ENCODE measurements at places on chromosomes 1 and 21.

DNA sequence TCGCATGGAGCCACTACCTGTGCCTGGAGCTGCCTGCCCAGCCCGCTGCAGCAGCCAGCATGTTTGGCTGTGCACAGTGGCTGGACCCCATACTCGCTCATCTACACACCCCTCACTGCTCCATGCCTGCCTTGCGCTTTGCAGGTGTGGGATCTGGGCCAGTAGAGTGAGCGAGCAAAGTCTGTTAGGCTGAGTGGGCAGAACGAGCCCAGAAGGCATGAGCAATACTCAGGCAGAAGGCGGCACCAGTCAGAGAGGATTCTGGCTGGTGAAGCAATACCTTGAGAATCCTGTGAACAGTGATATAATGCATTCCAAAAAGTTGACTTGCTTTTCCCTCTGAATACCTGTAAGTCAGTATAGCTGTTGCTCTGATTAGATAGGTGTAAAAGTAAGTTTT is 816.4 kb downstream of the KCNT2 start:
- no peak for DNase-seq

DNA sequence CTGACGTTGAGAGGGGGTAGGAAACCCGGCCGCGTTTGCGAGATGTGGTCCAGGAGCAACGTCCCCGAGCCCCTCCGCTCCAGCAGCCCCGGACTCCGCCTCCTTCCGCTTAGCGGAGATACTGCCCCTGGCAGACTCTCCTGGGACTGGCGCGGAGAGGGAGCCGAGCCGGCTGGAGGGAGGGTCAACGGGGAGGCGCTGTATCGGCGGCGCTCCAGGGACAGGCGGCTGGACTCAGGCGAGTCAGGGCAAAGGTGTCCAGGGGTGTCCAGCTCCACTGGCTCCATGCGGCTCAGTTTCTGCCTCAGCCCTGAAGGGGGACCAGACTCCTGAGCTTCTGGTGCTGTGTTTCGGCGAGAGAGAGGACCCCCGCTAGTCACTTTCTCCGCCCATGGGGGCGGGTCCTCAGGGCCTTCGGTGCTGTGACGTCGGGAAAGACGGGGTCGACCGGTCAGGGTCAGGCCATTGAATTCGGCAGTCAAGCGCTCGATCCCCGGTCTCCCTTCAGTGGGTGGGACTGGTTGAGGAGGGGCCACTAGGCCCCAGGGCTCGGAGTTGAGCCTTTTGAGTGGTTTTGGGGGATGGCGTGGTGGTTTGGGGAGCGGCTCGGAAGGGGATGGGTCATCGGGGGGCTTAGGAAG is 2.8 kb upstream of the LIX1L start:
- DNase-seq = no peak

DNA sequence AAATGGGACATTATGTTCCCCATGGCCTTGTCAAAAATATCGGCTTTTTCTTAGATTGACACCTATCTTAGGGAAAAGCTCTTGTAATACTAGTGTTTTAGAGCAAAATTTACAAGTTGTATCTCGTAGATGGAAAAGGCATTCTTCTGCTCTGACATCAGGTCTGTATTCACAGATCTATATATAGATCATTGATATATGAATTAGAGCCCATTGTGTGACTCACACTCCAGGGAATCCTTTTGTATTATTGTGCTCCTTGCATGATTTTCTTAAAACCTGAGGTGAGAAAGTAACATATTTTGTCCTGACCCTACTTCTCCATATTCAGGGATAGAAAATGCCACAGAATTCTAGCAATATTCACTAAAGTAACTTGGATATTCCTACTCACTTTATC is 1160.8 kb upstream of the B3GALT2 start:
- DNase-seq = no peak

DNA sequence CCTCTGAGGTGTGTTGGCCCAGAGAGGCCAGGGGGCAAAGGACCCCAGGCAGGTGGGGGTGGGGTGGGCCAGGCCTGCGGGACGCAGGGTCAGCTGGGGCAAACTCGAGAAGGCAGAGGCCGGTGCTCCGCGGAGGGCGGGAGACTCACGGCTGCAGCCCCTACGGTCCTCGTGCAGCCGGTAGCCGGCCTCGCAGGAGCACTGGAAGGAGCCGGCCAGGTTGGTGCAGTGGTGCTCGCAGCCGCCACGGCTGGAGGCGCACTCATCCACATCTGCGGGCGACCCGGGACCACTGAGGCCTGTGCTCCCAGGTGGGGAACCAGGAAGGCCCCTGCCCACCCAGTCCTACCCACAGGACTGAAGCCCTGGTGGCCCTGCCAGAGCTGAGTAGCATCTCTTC is 55.3 kb downstream of the ARHGEF16 start:
- no peak for DNase-seq

GRCh38 chr1:153929426-153929825 is 6.7 kb upstream of the GATAD2B start:
- no peak for DNase-seq

DNA sequence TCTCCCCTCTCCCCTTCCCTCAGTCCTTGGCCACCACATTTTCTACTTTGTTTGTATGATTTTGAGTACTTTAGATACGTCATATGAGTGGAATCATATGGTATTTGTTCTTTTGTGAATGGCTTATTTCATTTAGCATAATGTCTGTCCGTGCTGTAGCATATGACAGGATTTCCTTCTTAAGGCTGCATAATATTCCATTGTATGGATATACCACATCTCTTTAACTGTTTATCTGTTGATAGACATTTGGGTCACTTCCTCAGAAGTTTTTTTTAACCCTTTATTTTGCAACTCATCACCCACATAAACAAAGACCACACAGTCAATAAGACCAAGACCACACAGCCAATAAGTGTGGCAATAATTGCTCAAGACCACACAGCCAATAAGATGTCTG is 24.9 kb downstream of the FAM163A start:
- no peak for DNase-seq

- DNase-seq = no peak
Observed at GRCh38 chr1:230340526-230341161, 85.5 kb downstream of the PGBD5 start.

DNA sequence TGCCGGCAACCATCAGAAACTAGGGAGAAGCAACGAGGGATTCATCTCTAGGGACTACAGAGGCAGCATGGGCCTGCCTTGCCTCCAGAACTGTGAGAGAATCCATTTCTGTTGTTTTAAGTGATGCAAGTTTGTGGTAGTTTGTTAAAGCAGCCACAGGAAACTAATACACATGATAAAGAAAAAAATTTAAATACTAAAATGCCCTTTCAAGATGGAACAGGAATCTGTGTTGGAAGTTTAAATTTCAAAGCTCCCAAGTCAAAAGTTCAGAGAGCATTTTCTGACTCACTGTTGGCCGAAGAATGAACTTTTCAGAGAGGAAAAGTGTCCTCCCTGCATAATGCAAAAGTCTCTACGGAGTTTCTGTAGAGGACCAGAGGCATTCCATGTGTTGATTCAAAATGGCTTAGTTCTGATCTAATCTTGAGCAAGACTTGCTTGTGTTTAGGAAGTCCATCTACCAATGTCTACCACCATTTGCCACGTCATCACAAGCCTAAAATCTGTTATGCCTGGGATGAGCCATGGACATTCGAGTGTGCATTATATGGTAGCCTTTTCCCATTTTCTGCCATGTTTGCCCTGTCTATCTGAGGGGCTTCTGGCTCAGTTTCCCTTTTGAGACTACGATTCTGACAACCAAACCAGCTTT is 22.4 kb upstream of the ARHGAP29 start:
- no peak for DNase-seq

DNA sequence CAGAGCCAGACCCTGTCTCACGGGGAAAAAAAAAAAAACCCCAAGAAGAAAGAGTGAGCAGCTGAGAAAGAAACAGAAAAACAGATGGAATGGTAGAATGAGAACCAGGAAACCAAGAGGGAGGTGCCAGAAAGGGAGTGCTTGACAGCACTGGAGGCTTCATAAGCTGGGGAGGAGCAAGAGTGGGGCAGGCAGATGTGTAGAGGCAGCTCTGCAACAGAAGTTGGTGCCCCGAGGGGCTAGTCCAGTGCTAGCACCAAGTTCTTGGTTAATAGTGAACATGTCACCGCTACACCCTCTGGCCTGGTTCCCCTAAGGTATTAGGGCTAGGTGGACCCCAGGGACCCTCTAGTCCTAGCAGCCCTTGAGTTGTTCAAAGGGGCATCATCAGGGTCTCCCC is 98.0 kb downstream of the TGFBR3 start:
- DNase-seq = no peak

- no peak for DNase-seq
Observed at GRCh38 chr1:176863613-176864012, 300.9 kb downstream of the ASTN1 start.

GRCh38 chr1:27099587-27100334 is 55.2 kb downstream of the SLC9A1 start:
- no peak for DNase-seq

DNA sequence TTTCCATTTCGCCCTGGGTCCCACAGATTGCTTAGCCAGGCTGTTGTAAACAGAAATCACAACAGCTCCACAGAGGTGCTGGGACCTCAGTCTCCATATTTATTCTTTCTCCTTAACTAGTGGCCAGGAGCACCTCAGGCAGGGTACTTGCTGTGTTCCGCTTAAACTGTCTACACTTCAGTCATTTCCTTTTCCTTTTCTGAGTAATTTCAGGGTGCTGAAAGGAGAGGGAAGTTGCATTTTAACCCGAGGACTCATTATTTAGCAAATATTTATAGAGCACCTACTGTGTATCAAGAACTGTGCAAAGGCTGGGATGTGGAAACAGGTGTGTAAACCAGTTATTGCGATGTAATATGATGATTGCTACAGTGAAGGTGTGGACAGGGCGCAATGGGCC is 41.9 kb downstream of the ACP6 start:
- DNase-seq = no peak

DNA sequence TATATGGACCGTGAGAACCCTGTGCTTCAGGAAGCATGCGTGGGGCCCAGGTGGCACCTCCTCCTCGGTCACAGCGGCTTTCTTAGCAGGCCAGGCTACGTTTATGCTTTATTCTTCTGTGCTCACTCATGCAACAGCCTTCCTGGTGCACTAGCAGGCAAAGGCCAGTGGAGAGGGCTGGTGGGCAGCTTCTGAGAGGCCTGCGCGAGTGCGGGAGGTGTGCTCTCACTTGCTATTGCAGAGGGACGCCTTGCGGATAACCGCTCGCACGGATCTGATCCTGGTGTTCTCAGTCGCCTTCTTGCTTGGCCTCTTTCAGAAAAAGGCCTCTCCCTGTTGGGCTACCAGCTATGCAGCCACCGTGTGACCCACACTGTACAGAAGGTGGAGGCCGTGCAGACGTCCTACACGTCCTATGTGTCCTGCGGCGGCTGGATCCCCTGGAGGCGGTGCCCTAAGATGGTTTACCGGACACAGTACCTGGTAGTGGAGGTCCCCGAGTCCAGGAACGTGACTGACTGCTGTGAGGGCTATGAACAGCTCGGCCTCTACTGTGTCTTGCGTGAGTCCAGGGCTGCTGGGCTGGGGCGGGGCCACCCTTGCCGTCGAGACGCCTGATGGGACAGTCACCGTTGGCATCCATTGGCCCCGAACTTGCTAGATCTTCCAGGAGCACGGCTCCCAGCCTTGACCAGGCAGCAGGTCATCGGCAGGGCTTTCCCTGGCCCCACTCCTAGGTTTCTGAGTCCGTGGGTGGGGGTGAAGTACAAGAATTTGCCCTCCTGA is 4.8 kb downstream of the UMODL1 start:
- DNase-seq = no peak

DNA sequence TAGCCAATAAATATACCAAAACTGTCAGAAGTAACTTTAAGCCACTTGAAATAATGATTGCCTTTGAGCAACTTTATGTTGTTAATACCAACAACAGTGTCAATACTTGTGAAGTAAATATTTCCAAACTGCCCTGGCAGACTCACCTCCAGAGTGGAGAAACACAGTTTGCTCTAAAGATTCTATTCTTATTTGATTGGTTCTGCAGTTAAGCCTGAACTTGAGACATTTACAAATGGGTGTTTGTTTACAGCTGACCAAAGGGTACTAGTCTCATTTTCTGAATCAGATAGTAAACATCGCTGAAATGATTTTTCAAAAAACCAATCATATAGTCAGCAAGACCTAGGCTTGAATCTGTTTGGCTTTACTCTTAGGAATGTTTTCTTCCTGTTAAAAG is 1.3 kb upstream of the MYOC start:
- no peak for DNase-seq

DNA sequence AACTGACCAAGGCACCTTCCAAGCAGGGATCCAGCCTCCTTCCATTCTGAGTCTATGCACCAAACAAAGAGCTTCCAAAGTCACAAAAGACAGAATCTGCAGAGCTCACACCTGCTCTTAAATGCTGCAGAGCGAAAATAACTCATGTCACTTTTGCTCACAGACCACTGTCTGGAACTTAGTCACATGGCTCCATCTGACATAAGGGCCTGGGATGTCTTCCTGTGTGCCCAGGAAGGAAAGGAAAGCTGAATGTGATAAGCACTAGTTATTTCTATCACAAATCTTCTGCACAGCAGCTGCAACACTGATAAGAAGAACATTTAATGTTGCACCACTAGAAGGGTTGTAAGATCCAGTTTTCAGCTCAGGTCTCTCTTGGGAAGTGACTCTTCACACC is 39.5 kb upstream of the SGIP1 start:
- DNase-seq = no peak

GRCh38 chr1:28323720-28324119 is 5.1 kb upstream of the MED18 start:
- no peak for DNase-seq

- DNase-seq = no peak
Observed at GRCh38 chr1:109350655-109351054, 43.8 kb upstream of the MYBPHL start.

GRCh38 chr1:151054971-151055547 is 4.4 kb downstream of the CDC42SE1 start:
- DNase-seq = no peak

- DNase-seq = no peak
Observed at GRCh38 chr1:200883118-200883517, 10.3 kb downstream of the GPR25 start.

DNA sequence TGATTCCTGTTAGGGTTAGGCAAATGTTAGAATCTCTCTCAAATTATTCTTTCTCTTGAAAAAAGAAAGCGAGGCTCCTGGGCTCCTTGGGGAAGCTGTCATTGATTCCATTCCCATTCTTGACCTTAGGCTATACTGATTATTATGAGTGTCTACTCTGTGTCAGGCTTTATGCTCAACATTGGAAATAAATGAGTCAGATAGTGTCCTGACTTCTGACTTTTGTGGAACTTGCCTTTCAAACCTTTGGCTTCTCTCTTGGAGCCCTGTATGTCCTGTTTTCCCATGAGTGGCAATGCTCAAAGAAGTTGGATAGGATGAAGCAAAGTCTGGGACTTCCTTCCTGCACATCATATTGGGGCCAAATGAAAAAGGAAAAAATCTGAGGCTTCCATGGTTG is 11.6 kb downstream of the AGO1 start:
- no peak for DNase-seq

GRCh38 chr1:156503698-156504437 is 3.3 kb upstream of the MEF2D start:
- DNase-seq = no peak

DNA sequence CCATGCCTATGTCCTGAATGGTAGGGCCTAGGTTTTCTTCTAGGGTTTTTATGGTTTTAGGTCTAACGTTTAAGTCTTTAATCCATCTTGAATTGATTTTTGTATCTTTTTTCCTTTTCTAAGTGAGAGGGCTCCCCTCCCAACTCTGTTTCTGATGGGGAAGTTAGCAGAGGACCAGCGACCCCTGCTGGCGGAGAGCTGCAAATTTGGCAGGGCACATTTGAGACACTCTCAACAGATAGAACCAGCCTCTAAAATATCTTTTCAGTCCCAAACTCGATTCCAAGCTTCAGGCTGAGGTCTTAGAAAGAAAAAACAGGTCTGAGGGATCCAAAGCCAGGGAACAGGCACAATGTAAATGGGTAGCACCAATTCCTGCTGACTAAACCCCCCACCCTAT is 32.5 kb downstream of the LRRC3 start:
- DNase-seq = peak; percentile 24
